ENCODE measurements at places on chromosomes 5 and 9.

- DNase-seq, result no peak
These were observed 92.6 kb downstream of the TLE4 start for GRCh38 chr9:79664375-79664831.

- DNase-seq, result no peak
These were observed 1014.6 kb downstream of the DTWD2 start for GRCh38 chr5:117973785-117974184.

DNA sequence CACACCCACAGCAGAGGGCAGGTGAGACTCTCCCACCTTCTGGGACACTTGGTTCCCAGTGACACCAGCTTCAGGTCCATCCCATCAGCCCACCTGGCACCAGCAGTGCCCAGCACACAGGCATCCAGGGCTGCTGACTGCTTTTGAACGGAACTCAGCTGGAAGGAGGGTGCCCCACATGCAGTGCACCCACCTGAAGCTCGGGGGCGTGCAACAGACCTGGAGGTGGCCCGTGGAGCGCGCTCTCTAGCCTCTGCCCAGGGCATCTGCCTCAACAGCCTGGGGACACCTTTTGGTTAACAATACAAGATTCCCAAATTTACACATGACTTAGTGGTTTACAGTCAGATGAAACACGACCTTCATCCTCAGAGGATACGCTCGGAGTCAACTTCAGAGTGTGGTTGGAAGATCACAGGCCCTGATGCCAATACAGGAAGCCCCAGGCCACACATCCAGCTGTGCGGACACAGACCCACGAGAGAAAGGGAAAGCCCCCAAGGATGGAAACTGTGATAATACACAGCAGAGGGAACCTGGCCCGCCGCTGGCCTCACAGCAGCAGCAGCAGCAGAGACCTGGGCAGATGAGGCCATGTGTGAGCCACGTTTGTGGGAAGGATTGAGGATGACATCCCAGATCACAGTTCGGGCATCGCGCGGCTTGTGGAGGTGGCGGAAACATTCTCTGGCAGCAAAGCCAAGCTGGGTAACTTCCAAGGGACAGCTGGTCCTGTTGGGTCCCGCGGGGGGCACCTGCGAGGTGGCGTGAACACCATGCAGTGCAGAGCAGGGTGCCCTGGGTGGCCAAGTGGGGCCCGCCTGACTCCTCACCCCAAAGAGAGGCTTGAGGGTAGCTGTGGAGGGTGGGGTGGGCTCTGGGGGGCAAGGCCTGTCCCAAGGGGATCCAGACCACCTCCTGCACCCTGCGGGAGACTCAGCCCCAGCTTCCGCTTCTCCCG, 64.0 kb downstream of the SECISBP2 start:
- DNase-seq, result no peak

DNA sequence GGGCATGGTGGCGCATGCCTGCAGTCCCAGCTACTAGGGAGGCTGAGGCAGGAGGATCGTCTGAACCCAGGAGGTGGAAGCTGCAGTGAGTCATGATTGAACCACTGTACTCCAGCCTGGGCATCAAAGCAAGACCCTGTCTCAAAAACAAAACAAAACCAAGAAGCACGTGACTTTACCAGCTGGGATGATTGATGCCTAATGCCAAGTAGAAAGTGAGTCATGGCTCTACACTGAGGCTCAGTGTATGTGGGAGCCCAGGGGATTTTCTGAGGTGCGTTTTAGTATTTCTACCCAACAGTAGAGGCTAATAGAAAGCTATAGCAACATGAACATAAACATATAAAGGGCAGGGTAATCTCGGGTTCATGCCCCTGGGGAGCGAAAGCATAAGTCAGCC, 13.9 kb upstream of the BRD3OS start:
- DNase-seq, result no peak

DNA sequence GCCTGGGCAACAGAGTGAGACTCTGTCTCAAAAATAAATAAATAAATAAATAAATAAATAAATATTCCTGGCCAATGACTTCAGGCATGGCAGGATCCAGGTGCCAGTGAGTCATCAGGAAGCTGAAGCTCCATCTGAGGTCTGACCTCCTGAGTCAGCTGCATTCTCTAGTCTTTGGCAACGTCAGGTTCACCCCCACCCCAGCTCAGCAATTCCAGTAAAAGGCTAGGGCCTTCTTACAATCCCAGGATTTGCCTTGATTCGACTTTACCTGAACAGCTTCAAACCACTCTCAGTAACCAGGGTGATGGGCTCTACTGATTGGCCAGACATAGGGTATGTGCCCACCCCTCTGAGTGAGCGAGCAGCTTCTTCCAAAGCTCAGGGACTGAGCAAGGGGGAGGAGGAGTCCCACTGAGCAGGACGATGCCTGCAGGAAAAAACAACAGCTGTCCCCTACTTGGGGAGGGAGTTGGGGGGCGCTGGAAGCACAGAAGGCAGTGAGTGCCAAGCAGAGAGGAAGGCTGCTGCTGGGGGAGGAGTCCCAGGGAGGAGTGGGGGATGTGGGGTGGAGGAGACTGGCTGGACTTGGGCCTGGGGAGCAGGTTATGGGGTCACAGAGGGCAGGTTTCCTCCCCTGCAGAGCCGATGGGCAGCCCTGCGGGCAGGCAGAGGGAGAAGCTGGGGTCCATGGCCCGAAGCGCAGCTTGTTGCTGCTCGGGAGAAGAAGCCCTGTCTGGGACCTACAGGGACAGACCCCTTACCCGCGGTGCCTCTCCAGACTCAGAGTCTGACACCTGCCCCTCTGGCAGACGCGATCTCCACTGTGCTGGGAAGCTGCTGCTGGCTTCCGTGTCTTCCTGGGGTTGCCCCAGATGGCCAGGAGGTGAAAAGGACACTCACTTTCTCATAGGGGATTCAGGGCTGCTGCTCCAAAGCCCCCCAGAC, 25.9 kb upstream of the UNC5A start:
- DNase-seq, result no peak

GRCh38 chr9:106745876-106746275, 117.1 kb upstream of the ZNF462 start:
- no peak for DNase-seq

DNA sequence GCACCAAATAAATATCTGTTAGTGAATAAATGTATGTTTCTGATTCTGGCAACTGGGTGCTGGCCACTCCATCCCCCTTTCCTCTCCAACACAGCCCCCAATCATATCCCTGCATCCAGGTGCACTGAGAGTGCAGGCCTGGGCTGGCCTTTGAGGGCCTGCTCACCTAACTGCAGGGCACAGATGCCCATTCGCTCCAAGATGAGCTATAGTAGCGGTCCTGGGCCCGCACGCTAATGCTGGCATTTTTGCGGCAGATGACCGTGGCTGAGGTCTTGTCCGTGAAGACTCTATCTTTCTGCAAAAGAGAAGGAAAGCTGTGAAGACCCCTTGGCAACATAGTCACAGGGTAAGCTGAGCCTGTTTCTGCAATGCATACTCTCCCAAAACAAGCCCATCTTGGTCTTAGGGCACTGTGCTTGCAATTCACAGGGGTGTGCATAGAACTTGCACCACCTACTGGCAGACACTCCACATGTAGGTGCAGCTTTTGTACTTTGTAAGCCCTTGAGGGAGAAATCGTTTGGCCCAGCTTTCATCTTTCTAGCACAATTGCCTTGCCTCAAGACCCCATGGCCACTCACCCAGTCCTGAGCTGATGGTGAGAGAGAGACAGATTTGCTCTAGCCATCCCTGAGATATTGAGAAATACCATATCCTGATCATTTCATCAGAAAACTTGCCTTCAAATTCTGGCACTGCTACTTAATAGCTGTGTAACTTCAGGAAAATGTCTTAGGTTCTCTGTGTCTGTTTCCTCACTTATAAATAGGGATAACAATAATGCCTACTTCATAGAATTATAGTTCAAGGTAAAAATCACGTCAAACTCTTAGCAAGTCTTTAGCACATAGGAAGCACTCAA, 13.5 kb downstream of the IL12B start:
- DNase-seq, result no peak

DNA sequence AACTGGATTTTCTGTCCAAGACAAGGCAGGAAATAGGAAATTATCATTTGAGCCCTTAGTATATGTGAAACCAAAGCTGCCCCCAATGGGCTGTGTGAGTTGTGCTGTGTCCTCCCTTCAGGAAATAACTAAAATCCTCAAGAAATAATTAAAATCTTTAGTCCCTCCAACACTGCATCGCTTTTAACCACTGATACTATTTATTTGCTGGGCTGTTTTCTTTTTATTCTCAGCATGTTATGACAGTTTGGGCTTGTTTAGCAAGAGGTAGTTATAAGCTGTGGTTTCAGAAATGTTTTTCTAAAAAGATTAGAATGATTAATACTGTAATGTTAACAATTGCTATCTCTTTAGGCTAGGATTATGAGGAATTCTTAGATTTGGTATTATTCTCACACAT, 187.0 kb upstream of the KCNN2 start:
- no peak for DNase-seq

DNA sequence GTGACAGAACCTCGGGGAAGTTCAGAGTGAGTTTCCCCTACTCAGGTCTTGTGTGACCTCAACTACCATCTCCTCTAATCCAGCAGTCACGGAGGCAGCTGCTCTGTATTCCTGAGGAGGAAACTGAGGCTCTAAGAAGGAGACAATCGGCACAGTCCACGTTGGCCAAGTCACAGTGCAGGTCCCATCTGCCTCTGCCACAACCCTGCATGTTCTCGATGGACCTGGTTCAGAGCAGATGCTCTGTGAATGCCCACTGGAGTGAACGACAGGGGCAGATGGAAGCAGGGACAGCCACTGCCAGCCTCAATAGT, 722 bp upstream of the ERGIC1 start:
- DNase-seq, result no peak

- no peak for DNase-seq
These were observed 63.2 kb downstream of the SYK start for GRCh38 chr9:90864779-90865178.

- no peak for DNase-seq
These were observed 10.3 kb downstream of the NINJ1 start for GRCh38 chr9:93123561-93124283.

DNA sequence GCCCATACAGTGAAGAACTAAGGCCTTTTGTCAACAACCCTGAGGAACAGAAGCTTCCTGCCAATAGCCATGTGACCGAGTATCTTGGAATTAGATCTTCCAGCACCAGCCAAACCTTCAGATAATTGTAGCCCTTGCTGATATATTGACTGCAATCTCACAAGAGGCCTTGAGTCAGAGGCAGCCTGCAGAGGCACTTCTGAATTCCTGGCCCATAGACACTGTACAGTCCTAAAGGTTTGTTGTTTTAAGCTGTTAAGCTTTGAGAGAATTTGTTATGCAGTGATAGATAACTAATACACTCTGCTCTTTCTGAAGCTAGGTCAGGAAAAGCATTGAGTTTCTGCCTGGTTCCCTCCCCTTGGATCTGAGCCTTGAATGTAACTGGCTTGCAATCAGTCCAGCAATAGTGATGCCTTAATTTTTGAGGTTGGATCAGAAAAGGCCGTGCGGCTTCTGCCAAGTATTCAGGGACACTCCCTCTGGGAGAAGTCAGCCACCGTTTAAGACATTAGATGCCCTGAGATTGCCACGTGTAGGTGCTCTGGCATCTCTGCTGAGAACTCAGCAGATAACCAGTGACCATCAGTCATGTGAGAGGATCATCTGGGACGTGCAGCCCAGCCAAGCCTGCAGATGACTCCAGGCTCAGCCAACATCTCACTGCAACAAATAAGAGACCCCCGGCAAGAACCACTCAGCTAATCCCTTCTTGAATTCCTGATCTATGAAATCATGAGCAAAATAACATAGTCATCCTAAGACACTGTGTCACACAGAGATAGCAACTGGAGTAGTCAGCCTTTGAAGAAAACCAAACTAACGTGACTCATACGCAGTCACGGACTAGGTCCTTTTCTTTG, 126.8 kb upstream of the STC2 start:
- no peak for DNase-seq

- no peak for DNase-seq
These were observed 47.7 kb upstream of the GARNL3 start for GRCh38 chr9:127216888-127217217.

DNA sequence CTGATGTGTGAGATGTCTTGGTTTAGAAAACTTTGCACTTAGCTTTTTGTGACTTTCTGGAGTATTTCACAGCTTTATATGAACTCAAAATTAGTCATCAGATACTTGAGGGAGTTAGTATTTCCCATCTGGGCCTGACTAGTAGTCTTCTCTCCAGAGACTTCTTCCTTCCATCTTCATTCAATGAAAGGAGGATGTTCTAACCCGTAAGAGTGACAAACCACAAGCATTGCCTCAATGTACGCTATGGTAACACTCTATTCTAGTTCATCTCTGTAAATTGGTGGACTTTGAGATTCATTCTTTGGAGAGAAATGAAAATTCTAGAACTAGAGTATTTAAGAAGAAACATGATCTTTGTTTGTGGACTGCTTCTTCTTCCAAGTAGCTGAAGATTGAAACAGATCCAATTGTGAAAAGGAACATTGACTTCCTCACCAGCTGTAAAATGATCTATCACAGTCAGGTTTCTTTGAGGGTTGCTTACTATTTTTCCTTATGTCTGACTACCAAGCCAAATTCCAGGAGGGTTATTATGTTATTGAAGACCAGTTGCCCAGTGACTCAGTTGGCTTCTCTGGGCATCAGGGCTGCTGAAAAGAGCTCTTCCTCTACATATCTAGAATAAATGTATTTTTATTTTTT, 157.6 kb downstream of the SLC12A2 start:
- no peak for DNase-seq

- DNase-seq, result no peak
These were observed 137.4 kb downstream of the ENTREP1 start for GRCh38 chr9:69462394-69462793.

DNA sequence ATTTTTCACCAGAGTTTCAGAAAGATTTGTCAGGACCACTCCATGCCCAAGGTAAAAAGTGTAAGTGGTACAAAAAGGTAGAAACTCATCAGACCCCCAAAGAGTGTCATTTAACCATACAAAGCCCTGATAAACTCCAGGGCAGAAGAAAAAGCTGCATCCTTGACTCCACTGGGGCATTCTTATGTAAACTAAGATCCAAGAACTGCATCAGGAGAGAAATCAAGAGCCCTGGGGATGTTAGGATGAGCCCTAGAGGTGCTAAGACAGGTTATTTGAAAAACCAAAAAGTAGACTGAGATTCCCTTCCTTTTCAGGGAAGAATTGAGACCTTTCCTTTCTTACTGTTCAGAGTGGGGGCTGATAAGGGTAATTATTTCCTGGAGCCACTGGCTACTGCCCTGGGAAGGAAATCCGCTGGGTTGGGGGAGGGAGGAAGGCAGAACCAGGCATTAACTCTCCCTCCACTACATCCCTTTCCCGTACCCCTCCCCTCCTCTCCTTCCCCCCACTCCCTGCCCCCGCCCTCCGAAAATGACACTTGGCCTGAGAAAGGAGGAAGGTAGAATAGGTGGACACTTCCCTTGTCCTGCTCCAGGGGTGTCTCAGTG, 54.7 kb downstream of the FXN start:
- no peak for DNase-seq

DNA sequence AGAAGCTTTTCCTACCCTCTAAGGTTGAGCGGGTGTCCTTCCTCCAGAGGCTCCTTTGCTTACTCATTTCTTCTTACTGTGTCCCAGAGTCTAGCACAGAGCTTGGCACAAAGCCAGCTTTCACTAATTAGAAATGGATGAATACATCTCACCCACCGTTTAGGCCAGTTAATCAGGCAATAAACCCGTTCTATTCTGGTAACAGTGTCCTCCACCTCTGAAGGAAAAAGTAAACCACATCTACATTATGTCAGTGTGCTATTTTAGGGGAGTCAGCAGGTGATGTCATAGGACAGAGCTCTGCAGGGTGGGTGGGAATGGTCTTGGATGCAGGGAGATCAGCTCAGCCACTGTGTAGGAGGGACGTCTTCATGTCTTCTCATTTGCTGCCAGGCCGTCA, 109.2 kb downstream of the OSTF1 start:
- DNase-seq, result no peak

- DNase-seq, result no peak
These were observed 20.6 kb downstream of the OR2V2 start for GRCh38 chr5:181167814-181168488.

Data from stimulated activated CD8-positive, alpha-beta memory T cell treated with anti-CD3 and anti-CD28 coated beads, Interleukin-7, amount 100 ng/mL, for 1 hour (primary cell).